ENCODE measurements at places on chromosomes 7 and 10.

DNA sequence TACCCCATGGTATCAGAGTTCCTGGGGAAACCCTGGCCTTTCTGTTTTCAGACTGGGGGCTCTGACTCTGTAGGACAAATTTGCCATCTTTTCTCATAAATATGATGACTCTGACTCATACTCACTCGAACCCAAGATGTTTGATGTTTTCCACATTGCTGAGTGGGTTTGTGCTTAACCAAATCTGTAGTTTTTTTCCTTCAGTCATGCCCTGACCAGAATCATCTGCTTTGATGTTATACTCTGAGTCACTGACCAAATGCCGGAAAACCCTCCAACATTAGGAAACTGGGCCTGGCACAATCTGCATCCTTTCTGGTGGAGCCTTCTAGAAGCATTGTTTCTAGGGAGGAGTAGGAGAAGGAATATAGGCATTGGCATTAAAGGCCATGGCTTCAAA lies 118.7 kb downstream of the C10orf105 start:
- no peak for DNase-seq

DNA sequence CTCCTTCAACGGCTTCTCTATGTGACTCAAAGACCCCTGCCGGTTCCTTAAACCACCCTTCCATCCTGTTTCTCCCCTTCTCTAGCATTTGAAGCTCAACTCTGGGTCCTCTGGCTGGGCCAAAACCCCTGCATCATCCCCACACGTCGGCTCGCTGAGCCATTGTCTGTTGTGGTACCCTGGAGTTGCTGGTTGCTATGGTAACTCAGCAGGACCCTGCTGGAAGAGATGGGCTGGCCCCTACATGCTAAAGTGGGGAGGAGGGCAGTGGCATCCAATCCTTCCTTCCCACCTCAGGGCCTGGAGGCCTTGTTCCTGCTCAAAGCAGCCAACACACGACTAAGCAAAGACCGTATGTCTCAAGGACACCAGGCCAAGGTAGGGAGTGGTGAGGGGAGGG lies 452.5 kb downstream of the PLXNA4 start:
- DNase-seq: no peak

DNA sequence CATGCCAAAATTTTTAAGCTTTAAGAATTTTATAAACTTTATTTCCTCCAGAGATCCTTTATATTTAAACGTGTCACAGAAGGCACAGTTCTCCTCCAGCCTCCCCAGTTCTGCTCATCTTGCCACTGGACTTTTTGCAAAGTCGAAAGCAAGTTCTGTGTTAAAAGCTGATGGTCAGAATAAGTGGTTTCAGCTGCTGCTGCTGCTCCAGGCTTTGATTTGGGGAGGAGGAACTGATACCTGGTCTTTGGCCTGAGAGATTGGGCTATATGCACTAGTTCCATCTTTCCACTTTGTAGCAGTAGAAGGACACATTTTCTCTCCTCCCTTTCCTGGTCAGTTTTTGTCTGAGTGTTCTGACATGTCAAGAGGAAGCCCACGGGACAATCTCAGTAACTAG lies 435.9 kb upstream of the PHF14 start:
- DNase-seq: no peak

GRCh38 chr7:41059796-41060195 lies 643.1 kb downstream of the INHBA start:
- DNase-seq: no peak

DNA sequence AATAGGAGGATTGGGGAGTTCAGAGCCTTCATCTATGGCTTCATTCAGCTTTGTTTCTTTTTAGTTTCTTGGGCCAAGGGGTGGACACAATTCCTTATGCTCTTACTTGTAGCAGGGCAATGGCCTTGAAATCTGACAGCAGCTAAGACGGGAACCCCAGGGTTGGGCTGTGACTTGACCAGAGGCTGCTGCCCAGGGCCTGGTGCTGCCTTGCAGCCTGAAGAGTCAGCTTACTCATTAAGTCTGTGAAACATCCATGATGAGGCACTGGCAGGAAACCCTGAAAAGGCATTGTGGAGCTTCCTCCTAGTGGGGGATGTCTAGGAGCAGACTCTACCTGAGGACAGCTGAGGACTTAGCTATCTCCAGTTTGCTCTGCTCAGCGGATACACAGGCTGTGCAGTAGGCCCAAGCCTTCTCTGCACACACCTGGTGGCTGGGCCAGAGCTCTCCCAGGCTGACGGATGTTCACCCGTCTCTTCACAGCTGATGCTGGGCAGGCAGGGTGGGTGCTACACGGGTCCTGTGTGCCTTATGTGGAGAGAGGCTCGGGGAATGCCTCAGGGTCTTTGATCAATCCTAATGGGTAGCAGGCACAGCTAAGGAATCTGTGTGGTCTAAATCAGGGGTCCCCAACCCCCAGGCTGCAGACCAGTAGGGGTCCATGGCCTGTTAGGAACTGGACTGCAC lies 17.8 kb downstream of the CXCL12 start:
- DNase-seq: no peak

- no peak for DNase-seq
These were observed 1.1 kb downstream of the HTR5A start for GRCh38 chr7:155071121-155071651.

DNA sequence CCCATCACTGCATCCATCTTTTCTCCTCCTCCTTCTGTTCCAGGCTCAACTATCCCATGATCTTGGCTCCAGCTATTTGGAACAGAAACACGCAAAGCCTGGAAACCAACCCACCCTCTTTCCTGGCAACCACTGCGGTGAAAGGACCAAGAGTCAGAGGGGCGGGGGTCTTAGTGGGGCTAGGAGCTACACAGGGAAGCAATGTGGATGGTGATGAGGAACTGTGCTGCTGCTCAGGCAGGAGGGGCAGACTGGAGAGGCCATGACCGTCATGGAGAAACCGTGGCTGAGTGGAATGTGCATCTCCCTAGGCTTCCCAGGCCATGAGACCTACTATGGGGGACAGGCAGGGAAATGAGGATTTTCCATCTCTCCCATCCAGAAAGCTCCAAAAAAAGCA lies 25.6 kb downstream of the PLAC9 start:
- DNase-seq: no peak

DNA sequence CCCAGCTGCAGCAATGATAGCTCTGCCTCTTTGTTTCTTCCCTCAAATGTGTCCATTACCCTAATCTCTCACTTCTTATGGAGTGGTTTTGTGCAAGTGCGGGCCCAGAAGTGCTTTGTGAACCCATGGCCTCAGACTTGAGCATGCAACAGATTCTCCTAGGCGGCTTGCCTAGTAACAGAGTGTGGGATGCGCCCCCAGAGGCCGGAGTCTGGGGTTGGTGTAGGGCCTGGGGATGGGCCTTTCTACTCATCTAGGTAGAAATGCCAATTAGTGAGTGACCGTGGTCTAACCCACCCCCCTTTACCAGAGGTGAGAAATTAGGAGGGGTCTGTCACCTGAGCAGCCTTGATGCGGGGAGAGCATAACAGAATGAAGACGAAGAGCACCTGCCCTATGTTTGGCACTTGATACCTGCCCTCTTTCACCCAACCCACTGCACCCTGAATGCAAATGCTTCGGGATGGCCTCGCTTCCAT lies 7.0 kb upstream of the IGFBP1 start:
- DNase-seq: no peak

DNA sequence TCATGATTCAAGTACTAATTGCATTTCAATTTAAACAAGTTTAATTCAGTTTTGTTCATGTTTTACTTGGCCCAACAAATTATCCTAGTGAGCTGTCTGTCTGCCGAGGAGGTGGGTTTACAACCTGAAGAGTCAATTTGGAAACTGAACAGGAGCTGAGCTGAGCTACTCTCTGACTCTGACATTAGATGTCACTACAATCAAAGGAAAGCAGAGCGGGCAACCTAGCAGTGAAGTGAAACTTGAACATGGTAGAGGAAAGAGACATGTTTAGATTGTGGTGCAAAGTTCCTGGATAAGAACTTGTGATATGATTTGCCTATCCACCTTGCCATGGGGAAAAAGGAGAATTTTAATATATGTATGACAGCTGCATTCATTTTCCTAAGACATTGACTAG lies 9.6 kb upstream of the AGR3 start:
- peak; percentile 86 for DNase-seq

GRCh38 chr7:12635830-12636229 lies 51.6 kb upstream of the ARL4A start:
- no peak for DNase-seq

DNA sequence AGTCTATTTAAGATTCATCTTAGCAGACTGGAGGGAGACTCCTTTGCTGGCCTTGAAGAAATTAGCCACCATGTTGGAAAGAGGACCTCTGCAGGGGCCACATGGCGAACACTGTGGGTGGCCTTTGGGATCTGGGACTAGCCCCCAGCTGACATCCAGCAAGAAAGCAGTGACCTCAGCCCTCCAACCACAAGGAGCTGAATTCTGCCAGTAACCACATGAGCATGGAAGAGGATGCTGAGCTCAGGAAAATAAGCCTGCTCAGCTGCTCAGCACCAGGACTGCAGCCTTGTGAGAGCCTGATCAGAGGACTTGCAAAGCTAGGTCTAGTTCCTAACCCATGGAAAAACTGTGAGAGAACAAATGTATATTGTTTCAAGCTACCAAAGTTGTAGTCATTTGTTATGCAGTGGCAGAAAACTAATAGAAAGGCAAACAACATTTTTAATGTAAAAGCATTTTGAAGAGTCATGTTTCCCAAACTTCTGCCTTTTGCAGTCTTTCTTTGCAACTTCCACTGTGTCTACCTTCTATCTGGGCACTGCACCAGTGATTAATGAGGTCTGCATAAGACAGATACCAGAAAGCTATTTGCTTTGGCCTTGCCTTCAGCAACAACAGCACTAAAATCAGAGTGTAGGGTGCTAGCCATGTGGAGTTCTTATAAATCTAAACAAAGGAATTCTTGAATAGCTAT lies 183.7 kb downstream of the FGFR2 start:
- DNase-seq: no peak

DNA sequence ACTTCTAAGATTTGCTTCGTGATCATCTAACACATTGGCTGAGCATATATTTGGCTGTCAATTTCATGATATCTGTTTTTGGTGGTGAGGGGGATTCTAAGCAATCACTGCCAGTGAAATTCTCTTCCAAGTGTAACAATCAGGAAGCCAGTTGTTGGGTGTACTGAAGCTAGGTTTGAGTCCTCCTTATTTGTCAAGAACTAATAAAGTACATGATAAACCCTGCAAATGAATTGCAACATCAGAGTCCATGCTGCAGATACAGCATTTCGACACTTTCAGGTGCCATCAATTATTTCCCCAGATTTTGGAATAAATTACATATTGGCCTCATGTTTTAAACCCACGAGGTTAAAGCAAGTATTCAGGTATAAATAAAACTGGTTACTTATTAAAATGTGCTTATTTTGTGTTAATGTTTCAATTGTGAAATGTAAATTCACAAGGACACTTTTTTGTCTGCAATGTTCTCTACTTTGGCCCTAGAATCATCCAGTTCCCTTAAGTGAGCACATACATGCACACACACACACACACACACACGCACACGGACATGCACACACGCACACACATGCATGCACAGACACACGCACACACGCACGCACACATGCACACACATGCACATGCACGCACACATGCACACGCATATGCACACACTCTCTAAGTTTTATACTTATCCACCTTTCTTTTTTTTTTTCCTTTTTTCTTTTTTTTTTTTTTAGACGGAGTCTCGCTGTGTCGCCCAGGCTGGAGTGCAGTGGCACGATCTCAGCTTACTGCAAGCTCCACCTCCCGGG lies 510.2 kb upstream of the KLF6 start:
- DNase-seq: no peak

DNA sequence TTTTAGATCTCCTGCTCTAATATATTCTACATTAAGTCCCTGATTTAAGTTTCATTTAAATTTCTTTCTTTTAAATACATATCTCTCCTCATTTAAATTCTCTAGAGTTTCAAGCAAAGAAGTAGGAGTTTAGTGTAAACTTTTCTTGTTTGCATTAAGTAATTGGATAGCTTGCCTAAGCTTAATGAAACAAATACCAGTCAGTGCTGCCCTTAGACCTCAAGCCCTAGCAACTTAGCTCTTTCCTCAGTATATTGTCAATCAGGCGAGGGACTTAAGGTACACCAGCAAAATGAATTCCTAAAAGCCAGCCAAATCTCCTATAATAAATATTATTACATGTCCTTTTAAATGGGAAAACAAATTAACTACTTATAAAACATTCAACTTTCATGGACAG lies 101.5 kb downstream of the CHCHD3 start:
- no peak for DNase-seq

DNA sequence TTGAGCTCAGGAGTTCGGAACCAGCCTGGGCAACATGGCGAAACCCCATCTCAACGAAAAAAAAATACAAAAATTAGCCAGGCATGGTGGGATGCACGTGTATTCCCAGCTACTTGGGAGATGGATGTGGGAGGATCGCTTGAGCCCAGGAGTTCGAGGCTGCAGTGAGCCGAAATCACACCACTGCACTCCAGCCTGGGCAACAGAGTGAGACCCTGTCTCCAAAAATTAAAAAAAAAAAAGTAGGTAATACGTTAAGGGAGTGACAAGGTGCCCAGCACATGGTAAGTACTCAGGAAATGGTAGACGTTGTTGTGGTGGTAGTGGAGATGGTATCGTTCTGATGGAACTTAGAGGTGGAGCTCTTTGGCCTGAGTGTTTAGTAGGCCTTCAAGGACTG lies 41.0 kb upstream of the XPNPEP1 start:
- no peak for DNase-seq

GRCh38 chr10:4083509-4084003 lies 298.5 kb upstream of the KLF6 start:
- DNase-seq: no peak

DNA sequence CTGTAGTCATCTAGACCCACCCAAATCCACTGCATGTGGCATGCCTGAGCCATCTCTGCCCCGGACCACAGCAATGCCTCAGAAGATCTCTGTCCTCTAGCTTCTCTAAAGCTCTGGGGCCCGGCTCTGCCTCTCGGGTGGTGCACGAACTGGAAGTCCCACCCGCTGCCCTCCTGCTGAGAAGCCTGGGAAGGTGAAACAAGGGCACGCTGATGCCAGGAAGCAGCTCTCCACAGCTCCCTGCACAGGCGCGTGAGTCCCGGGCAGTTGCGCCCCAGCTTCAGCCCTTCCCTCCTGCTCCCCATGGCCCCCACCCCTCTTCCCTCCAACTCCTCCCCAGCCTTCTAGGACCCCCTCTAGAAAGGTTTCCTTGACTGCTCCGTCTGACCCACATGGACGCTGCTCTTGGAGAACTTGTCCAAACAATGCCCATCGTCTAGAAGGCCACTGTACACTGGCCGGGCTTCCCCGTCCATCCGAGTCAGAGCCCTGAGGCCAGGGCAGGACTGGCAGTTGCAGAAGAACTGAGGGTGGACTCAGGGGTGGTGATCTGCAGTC lies 12.8 kb downstream of the KCNH2 start:
- no peak for DNase-seq

- DNase-seq: no peak
These were observed 134.8 kb downstream of the WDR37 start for GRCh38 chr10:1190791-1191490.

Data from NCI-H526 (cell line).